ENCODE measurements at places on chromosomes 2 and 18.
A peak's percentile ranks its signal among the peaks of the same experiment; 100 is the strongest.

GRCh38 chr2:73823916-73824523 lies 4.7 kb upstream of the STAMBP start:
- DNase-seq, result peak; percentile 85

DNA sequence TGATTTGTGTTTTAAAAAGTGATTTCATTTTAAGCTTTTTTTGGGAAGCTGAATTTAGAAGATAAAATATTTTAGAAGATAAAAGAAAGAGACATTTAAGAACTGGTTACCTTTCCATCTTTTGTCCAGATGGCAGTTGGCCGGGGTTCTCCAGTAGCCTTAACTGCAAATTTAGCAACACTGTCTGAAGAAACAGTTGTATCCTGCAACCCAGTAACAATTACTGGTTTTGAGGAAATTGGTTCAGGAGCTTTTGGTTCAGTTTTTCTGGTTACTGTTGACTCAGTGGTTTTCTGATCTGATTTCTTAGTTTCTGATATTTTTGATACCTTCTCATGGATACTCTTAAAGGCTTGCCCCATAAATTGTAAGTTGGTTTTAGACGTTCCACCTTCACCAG lies 49.9 kb downstream of the PLEKHA3 start:
- no peak for DNase-seq

DNA sequence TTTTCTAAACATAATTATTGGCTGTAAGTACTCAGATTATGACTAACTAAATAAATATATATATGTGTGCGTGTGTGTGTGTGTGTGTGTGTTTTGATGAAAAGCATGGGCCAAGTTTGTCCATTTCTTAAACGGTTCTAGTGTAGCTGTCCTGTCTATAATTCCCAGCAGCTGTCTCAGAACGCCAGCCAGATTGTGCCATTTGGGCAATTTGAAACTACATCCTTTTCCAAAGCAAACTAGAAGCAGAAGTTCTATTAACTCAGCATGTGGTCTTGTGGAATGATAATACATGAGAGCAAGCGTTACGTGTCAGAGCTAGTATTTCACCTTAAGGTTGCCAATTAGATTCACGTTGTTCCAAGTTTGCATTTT lies 1.7 kb downstream of the ARHGAP28 start:
- peak; percentile 25 for DNase-seq

DNA sequence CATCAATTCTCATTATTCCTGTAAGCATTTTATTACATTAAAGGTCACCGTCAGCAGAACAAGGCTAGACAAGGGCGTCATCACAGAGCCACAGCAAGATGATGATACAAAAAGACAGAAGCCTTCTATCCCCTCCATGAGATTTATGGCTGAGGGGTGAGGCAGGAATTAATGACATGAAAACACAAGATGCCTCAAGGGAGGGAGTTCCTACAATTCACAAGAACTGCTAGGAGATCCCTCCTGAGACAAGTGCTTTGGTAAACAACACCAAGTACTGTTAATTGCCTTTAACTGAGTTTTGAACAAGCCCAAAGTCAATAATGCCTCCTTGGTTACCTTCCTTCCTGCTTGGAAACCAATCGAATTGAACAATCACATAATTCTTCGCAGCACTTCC lies 14.1 kb downstream of the ADD2 start:
- no peak for DNase-seq

DNA sequence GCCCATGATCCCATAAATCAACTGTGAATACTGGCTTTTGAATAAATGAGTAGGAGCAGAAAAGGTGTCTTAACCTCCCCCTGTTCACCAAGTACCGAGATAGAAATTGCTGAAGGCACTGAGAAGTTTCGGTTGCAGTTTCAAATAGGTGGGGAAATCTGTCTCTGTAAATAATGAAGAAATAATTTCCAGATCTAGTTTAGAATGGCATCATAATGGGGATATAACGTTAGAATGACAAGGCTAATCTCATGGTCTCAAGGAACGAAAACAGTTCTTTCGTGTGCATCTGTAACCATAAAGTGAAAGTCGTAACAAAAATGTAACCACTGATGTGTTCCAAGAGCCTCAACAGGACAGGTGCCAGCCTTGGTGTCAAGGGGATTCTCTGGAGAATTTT lies 49.9 kb upstream of the TMEM18 start:
- DNase-seq, result no peak

DNA sequence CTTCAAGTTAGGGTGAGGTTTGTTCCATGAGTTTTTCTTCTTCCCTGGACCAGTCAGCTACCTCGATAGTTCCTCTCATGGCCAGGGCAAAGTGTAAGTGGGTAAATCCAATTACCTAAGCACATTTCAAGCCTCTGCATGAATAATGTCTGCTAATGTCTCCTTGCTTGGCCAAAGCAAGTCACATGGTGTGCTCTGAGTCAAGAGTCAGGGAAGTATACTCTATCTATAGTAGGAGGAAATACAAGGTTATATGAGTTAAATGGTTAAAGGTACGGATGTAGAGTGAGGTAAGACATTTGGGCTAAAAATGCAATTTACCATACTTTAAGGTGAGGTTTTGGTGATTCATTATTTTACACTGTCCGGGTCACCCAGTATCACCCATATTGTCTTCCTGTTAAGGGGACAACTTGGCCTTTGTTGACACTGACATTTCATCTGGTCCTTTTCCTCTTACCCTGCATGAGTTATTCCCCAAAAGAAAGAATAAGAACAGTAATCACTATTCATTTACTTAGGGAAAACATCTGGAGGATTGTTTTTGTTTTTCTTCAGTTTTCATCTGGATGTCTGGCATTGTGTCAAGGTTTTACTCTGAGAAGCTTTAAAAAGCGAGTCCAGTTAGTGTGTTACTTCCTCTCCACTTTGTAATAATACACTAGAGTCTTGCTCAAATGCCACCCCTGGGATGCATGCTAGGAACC lies 405.5 kb downstream of the RND3 start:
- DNase-seq, result peak; percentile 7

- DNase-seq, result peak; percentile 18
Measured at GRCh38 chr18:47283476-47283875, 32.0 kb upstream of the SKOR2 start.

DNA sequence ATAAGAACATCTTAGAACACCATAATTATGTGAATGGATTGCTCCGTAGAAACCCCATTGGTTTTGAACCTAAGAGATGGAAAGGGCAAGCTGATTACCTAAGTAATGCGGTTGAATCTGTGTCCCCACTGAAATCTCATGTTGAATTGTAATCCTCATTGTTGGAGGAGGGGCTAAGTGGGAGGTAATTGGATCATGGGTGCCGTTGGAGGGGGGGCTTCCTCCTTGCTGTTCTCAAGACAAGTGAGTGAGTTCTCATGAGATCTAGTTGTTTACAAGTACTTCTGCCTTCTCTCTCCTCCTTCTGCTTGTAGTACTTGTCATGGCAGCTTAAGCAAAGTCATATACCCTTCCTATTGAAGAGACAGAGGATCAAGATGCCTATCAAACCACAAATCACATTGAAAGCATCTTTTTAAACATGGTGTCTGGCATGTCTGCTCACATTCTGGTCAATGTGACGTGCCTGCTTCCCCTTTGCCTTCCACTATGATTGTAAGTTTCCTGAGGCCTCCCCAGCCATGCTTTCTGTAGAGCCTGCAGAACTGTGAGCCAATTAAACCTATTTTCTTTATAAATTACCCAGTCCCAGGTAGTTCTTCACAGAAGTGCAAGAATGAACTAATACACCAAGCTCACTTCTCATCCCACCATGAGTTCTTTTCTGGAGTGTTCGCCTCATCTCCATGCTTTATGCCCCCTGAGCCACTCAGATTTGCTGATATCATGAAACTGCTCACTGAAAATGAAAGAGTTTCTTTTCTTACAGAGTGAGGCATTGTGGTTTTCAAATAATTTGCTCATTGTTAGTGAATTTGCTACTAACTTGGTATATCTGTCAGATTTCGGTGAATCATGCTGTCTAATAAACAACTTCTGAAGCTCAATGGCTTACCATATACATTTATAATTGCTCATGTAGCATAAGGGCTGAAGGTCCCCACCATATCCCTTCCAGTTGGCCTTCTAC lies 23.6 kb downstream of the KCNE4 start:
- peak; percentile 37 for DNase-seq

- DNase-seq, result no peak
Measured at GRCh38 chr2:4354164-4354563, 650.8 kb downstream of the DCDC2C start.

- DNase-seq, result no peak
Measured at GRCh38 chr2:130987519-130988425, 105.5 kb downstream of the FAM168B start.

- peak; percentile 35 for DNase-seq
Measured at GRCh38 chr2:158970241-158970751, 1.9 kb downstream of the TANC1 start.

DNA sequence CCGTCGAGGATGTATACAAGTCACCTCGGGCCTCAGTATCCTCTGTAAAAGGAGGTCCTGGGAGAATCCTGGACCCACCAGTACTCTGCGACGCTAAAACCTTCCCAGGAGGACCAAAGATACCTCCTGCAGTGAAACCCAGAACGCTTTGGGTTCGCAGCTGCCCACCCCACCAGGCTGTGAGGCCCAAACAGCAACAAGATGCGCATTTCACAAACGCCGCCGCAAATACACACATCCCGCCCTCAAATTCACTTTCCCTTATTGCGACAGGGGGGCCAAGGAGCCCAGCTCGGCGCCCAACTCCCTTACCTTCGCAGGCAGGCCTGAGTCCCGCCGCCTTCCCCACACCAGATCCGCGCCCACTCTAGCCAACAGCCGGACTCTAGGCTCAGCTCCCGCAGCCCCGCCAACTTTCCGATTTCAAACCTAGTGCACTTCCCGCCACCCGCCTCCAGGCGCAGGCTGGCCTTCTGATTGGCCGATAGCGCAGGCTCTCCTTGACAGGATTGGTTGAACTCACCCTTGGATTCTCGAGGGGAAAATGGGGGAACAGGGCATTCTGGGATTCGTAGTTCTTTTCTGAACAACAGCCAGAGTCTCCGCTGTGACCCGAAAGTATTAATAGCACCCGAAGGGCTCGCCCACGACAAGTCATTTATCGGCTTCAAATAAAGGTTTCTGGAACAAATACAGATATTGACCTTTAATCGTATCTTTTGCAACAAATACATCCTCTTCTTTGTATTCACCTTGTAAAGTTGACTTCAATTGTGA lies at the start of gene SPC25:
Gene SPC25, minus strand, starts transcription at position 425 of the 777 bp plus-strand sequence. CDS start 911 bp downstream, outside the sequence.
- peak; percentile 86 for DNase-seq

DNA sequence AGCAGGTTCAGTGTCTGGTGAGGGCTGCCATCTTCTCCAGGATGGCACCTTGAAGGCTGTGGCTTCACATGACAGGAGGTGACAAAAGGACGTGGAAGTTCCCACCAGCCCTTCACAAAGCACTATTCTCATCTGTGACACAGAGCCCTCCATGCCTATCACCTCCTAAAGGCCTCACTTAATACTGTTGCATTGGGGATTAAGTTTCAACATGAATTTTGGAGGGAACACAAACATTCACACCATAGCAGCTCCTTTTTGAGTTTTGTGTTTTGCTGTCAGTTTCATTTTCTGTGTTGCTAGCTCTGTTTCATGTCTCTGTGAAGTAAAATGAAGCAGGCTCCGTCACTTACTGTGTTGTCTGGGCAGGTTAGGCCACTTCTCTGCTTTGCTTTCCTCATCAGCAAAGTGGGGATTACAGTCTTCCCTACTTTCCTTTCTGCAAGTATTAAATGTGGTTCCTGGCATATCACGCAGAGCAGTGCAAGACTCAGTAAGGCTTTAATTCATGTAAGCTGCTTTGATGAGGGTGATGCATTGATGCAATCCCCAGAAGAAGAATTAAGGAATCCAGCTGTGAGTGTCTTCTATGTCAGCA lies 31.6 kb downstream of the LIMS1 start:
- DNase-seq, result no peak

DNA sequence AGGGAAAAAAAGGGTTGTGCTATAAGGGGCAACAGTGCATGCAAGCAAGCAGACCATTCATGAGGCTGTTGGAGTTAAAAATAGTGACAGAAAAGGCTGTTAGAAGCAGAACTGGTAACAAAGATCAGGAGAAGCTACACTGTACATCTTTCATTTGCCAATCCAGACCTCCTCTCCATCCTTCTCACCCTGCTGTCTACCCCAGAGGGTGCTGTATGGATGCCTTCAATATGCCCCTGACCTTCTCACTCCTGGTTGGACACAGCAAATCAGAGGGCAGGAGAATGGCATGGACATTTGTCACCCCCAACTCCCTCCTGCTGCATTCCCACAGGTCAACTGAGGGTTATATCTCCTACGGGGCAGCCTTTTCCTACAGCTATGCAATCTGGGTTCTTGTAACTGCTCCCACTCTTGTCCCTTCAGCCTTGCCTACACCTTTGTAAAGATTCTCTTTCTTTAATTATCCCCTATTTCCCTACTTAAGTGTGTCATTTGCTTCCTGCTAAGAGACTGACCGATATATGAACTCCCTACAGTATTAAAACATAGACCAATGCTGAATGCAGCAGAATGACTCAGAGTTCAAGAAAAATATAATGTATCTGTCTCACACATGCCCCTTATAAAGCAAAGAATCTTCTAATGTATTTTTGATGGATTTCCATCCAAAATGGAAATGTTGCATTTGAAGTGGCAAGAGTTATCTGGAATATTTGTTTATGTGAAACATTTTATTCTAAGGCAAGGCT lies 169.2 kb upstream of the NCKAP5 start:
- DNase-seq, result no peak

GRCh38 chr2:7665880-7666279 lies 748.7 kb downstream of the RNF144A start:
- no peak for DNase-seq

GRCh38 chr2:169203952-169204351 lies 134.6 kb downstream of the DHRS9 start:
- no peak for DNase-seq
